ENCODE measurements at places on chromosomes 12 and 14. TPM values are rescaled to one million over a fixed set of nuclear protein-coding genes. Genes with fewer than 3 reads are reported as not detected.
A peak's percentile ranks its signal among the peaks of the same experiment; 100 is the strongest.

GRCh38 chr14:103545219-103545914 is 16.4 kb downstream of the TRMT61A start:
- H3K36me3 ChIP-seq, result no peaks in the 10 kb centered on the region
- H3K27ac ChIP-seq, result no peak overlapping the region
- no peak overlapping the region for H3K4me3 ChIP-seq
- no peak for ATAC-seq
- no peaks in the 10 kb centered on the region for H3K27me3 ChIP-seq

DNA sequence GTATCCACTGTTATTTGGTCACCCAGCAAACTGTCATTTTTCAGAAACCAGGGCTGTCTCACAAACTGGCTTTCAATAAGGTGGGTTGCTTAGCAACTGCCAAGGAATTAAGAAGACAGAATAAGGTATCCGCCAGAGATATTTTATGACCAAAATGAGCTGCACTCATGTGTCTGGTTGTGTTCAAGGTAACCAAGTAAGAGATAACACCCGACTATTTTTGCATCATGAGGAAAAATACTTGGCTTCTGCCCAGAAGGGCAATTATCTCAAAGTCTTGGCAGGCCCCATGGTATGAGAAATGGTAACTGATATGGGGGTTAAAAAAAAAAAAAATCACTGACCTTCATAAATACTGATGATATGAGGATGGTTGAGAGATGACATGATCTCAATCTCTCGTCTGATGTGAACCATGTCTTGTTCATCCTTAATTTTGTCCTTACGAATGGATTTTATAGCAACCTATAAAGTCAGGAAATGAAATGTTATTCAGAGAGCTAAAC is 32.6 kb downstream of the NUAK1 start:
- H3K27me3 ChIP-seq, result peaks cover 47% of the 10 kb centered on the region
- H3K4me1 ChIP-seq, result no peaks in the 10 kb centered on the region
- no peaks in the 10 kb centered on the region for H3K36me3 ChIP-seq
- H3K27ac ChIP-seq, result no peak overlapping the region

GRCh38 chr12:29273178-29273843 is 107.7 kb downstream of the ERGIC2 start:
- no peak overlapping the region for H3K27ac ChIP-seq
- no peaks in the 10 kb centered on the region for H3K4me1 ChIP-seq
- H3K36me3 ChIP-seq, result no peaks in the 10 kb centered on the region
- no peak for ATAC-seq
- no peak overlapping the region for H3K4me3 ChIP-seq
- H3K27me3 ChIP-seq, result no peaks in the 10 kb centered on the region

GRCh38 chr12:96766232-96766631 is 140.8 kb upstream of the NEDD1 start:
- no peaks in the 10 kb centered on the region for H3K4me1 ChIP-seq
- peaks cover 4% of the 10 kb centered on the region for H3K27me3 ChIP-seq
- H3K36me3 ChIP-seq, result no peaks in the 10 kb centered on the region
- no peak overlapping the region for H3K4me3 ChIP-seq
- ATAC-seq, result no peak

RTN1 gene
- not detected for total RNA-seq

DNA sequence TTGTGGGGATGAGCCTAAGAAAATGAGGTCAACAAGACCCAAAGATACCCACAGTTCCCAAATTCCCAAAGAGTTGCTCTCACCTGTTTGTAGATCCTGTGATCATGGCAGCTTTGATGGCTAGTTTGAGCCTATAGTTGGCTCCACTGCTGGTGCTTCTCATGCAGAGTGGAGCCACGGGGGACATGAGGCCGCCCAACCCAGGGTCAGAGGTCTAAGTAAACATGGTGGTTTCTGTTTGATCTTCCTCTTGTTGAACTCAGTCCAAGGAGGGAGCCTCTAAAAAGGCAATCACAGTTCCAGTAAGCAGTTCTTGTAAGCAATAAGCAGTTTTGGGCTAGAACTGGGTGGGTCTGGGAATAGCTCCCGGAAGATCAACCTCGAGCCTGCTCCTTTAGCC is 125.6 kb upstream of the DHRS4 start:
- H3K27ac ChIP-seq, result no peak overlapping the region
- H3K36me3 ChIP-seq, result no peaks in the 10 kb centered on the region
- no peak overlapping the region for H3K4me3 ChIP-seq
- ATAC-seq, result no peak
- peaks cover 6% of the 10 kb centered on the region for H3K27me3 ChIP-seq
- no peaks in the 10 kb centered on the region for H3K4me1 ChIP-seq

TAS2R43 gene
- 1.9 TPM for total RNA-seq

GRCh38 chr14:29857551-29857950 is 70.1 kb downstream of the PRKD1 start:
- no peaks in the 10 kb centered on the region for H3K4me1 ChIP-seq
- H3K27ac ChIP-seq, result no peak overlapping the region
- H3K27me3 ChIP-seq, result no peaks in the 10 kb centered on the region

- ATAC-seq, result no peak
- no peak overlapping the region for H3K4me3 ChIP-seq
- no peaks in the 10 kb centered on the region for H3K4me1 ChIP-seq
- H3K27me3 ChIP-seq, result no peaks in the 10 kb centered on the region
Measured at GRCh38 chr12:87883806-87884205, 145.4 kb downstream of the C12orf50 start.

DNA sequence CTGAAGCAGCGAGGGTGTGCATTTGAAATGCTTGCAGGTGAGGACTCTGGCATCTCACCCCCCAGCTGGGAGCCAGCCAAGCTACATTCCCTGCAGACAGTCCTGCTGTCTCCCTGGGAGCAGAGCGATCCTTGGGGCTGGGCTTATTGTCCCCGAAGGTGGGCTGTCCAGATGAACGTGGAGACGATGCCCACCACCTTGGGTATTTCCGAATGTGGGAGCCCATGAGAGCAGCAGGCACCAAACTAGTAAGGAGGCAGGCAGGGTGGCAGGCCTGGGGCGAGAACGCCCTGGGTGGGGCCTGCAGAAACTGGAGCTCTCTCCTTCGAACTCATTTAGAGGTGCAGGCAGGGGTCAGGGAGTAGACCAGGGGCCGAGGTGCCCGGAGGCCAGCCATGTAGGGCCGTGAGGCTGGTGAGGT is 18.5 kb downstream of the ZBTB42 start:
- H3K27me3 ChIP-seq, result peaks cover under 1% of the 10 kb centered on the region
- no peak for ATAC-seq
- no peaks in the 10 kb centered on the region for H3K36me3 ChIP-seq
- no peak overlapping the region for H3K4me3 ChIP-seq
- H3K4me1 ChIP-seq, result peaks cover 1% of the 10 kb centered on the region

DNA sequence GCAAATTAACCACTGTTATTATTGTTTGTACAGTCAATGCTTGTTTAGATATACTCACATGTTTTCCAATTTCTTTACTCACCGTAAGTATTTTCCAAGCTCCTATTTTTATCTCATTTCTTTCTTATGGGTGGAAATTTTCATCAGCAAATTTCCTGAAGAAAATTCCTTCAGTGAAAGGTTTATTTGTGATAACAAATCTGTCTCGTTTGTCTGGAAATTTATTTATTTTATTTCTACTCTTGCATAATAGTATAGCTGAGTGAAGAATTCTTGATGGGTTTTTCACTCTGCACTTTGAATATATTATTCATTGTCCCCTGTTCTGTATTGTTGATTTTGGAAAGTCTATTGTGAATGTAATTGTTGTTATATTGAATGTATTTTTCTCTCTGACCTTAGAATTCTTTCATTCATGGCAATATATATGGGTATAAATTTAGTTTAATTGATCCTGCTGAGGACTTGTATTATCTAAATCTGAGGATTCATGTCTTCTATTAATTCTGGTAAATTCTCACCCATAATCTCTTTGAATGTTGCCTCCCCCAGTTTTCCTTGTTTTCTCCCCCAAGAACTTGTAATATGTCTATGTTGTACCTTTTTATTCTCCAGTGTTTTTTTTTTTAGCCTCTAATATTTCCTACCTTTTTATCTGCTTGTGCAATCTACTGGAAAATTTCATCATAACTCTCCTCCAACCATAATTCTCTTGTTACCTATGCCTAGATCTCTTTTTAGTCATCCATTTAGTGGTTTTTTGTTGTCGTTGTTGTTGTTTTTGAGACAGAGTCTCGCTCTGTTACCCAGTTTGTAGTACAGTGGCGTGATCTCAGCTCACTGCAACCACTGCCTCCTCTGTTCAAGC is 21.6 kb upstream of the HOXC13 start:
- no peak for ATAC-seq
- H3K27ac ChIP-seq, result no peak overlapping the region
- no peaks in the 10 kb centered on the region for H3K4me1 ChIP-seq
- H3K36me3 ChIP-seq, result no peaks in the 10 kb centered on the region
- H3K27me3 ChIP-seq, result peaks cover 50% of the 10 kb centered on the region
- H3K4me3 ChIP-seq, result no peak overlapping the region

DNA sequence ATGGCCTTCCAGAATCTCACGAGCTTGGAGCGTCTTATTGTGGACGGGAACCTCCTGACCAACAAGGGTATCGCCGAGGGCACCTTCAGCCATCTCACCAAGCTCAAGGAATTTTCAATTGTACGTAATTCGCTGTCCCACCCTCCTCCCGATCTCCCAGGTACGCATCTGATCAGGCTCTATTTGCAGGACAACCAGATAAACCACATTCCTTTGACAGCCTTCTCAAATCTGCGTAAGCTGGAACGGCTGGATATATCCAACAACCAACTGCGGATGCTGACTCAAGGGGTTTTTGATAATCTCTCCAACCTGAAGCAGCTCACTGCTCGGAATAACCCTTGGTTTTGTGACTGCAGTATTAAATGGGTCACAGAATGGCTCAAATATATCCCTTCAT is 92.2 kb downstream of the FLRT2 start:
- H3K36me3 ChIP-seq, result no peaks in the 10 kb centered on the region
- H3K4me3 ChIP-seq, result no peak overlapping the region
- no peaks in the 10 kb centered on the region for H3K27me3 ChIP-seq
- no peak overlapping the region for H3K27ac ChIP-seq
- no peaks in the 10 kb centered on the region for H3K4me1 ChIP-seq
- no peak for ATAC-seq

DNA sequence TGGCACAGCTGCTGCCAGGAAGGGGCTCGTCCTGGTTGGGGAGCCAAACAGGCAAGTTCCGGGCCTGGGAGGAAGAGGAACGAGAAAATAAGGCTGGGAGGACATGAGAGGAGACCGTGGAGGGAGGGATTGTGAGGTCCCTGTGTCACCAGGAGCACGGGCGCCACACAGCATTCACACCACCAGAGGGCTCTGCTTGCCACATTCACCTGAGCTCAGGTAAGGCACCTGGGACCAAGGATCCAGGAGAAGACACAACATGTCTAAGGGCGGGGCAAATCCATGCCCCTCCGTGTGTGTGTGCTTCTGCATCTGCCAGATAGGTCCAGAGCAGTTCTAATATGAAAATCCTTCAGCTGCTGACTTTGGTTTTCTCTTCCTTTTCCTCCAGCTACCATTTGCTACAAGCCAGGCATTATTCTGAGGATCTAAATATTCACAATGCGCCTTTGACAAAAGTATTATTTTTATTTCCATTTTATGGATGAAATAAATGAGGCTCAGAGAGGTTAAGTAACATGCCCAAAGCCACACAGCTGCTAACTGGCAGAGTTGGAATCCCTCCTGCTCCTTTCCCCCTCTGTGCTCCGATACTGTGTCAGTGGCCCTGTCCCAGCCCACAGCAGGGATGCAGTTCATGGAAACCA is 14.6 kb downstream of the RAPGEF3 start:
- H3K36me3 ChIP-seq, result no peaks in the 10 kb centered on the region
- H3K4me3 ChIP-seq, result no peak overlapping the region
- H3K27ac ChIP-seq, result no peak overlapping the region
- peak; percentile 45 for ATAC-seq

DNA sequence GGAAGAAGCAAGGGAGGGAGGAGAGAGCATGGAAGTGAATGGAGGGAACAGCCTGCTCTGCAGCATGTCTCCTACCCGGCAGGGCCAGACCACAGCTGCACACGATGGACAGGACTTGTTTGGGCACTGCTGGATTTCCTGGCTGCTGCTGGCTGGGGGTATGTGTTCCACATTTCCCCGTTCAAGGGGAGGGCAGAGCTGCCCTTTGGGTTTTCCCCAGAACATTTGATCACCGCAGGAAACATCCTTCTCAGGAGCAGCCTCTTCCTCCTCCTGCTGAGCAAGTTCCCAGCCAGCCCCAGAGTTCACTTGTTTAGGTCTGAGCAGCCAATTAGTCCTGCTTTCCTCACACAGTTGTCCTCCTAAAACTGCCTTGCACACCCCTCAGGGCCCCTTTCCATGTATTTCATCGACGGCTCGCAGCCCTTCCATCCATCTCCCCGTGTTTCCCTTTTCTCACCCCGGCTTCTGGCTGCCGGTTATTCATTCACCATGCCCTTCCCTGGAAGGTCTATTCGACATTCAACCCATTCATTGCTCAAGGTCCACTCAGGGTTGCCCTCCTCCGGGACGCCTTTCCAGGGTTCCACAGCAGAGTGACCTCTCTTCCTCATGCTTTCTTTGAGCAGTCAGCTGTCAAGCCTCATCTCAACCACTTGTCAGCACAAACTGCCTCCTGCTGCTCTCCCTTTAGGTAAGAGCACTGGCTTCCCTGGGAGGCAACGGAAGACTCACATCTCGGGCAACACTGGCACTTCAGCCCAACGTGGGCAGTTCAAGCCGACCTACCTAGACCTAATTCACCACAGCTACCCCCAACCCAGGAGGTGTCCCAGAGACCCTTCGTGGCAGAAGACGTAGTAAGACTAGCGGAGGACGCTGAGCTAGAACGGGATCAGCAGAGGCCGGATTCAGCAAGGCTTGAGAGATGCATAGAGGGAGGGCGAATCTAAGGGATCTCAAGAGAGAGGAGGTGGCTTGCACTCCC is 20.1 kb upstream of the ANO2 start:
- no peak overlapping the region for H3K27ac ChIP-seq
- H3K4me3 ChIP-seq, result no peak overlapping the region
- H3K27me3 ChIP-seq, result peaks cover 3% of the 10 kb centered on the region
- peak; percentile 14 for ATAC-seq

- H3K36me3 ChIP-seq, result no peaks in the 10 kb centered on the region
- no peak overlapping the region for H3K27ac ChIP-seq
- no peaks in the 10 kb centered on the region for H3K4me1 ChIP-seq
- no peak overlapping the region for H3K4me3 ChIP-seq
- H3K27me3 ChIP-seq, result no peaks in the 10 kb centered on the region
Measured at GRCh38 chr14:85438481-85438942, 91.4 kb upstream of the FLRT2 start.

DNA sequence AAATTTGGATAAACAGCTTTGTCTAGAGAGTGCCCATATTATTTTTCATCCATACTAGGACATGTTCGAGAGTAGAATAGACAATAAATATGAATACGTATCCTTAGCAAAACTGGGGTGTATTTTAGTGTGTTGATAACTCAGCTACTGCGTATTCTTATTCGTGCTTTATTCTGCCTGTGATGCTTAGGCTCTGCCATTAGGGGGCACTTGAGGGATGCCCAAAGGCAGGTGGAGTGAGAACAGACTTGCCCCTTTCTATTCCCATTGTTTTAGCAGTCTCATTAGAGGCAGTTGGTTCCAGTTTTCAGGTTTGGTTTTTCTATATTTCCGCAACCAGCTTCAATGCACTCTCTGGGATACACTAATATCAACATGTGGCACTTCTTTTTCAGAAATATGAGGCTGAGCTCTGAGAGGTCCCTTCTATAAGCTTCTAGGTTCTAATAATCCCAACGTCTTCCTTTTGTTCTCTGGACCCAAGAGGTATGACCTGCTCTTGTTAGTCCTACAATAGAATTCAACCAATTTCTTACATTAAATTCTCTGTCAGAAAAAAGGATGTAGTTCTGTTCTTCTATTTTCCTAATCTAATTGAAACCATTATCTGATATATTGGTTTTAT is 985.7 kb upstream of the FBXO33 start:
- no peak overlapping the region for H3K4me3 ChIP-seq
- H3K36me3 ChIP-seq, result no peaks in the 10 kb centered on the region
- ATAC-seq, result no peak
- H3K27me3 ChIP-seq, result no peaks in the 10 kb centered on the region
- H3K27ac ChIP-seq, result no peak overlapping the region

Measured in activated T-helper 17 cell treated with anti-CD3 and anti-CD28 coated beads, Interleukin-2, amount 50 U/mL, for 72 hours (primary cell).